ENCODE measurements at places on chromosomes 11 and 22.

- no peak for DNase-seq
Measured at GRCh38 chr11:114914231-114915005, 236.1 kb downstream of the NXPE2 start.

DNA sequence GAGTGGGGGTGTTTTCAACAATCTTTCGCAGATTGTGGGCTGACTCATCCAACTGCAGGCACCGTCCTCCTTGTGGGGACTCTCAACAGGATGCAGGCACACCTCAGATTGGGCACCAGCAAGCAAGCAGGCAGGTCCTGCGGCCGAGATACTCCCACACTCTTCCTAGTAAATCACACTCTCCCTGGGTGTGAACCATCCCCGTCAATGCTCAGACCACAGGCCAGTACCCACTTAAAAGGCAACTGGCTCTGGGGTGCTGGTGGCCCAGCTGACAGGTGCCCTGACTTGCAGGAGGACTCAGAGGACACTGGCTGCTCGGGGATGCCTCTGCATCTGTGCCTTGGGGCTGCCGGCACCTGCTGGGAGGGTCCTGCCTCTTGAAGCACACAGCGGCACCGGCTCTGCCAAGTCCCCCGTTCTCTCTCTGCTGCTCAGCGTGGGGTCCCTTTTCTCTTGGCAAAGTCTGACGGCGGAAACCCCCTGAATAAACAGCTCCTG is 282.5 kb downstream of the CTTN start:
- DNase-seq = no peak

DNA sequence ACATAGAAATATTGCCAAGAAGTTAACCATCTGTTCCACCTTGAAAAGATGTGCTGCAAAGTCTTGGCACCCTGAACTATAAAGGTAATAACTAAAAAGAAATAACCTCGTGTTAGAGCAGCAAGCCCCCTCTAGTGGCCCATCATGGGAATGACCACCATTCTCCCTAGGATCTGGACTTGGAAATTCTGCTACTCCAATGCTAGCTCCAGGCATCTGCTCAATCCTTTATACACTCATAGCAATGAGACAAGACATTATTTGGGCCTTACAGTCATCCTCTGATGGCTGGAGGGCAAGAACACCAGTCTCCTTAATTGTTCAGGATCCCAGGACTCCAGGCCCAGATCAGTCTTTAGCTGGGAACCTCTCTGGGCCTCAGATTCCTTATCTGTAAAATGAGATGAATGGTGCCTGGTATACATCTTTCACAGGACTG is 76.0 kb downstream of the CWC15 start:
- no peak for DNase-seq

GRCh38 chr22:40453671-40454070 is 83.3 kb downstream of the SGSM3 start:
- no peak for DNase-seq

DNA sequence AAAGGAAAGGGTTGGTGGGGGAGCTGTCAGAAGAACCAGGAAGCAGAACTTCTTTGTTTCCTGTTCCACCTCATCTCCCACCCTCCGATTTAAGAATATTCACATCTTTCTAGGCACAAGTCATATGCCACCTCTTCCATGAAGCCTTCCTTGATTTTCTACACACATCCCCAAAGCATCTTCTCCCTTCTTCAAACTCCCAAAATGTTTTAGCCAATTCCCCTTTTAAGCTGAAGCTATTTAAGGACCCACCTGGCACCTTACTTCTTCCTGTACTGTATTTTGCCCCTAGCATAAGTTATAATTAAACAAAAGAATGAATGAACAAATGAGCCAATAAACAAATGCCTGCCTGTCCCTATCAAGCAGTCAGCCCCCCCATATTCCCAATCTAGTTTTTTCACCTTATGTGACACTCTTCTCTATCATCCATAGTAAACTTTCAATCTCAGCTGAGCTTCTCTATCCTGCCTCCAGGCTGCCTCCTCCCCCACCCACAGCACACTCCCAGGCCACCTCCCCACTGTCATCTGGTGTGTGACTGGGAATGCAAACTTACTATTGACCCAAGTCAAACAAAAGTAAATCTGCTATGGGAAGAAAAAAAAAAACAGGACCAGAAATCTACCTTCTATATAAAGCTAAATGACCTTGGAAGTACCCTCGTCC is 3.9 kb downstream of the TNKS1BP1 start:
- DNase-seq = no peak

- no peak for DNase-seq
Measured at GRCh38 chr11:112624431-112624830, 336.8 kb upstream of the NCAM1 start.

GRCh38 chr11:127035824-127036223 is 35.3 kb upstream of the KIRREL3 start:
- DNase-seq = no peak

GRCh38 chr22:41576877-41577276 is 12.8 kb downstream of the PMM1 start:
- no peak for DNase-seq

- no peak for DNase-seq
Measured at GRCh38 chr22:23511627-23512347, 68.3 kb downstream of the IGLL1 start.

DNA sequence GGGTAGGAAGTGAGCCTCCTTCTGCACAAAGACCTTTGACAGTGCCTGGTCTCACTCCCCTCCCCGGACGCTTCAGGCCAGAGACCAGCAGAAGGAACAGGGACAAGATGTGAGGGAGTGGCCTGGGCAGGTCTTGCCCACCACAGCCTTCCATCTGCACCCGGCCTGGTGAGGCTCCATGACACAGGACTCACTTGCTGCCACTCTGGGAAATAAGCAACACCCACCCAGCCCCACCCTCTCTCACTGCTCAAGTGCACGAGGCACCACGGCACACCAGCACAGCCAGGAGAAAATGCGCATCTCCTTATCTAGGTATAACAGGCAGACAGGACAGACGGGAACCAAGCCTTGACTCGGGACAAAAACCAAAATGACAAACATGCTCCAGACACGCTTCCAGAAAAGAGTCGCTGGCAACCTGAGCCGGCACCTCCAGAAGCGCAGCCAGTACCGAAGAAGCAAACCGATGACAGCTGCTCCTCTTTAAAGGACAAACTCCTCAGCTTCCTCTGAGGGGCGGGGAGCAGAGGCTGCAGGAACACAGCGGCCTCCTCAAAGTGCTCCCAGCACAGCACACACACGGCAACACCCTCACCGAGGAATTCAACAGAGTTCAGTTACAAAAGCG is 41.7 kb downstream of the BRD1 start:
- no peak for DNase-seq

DNA sequence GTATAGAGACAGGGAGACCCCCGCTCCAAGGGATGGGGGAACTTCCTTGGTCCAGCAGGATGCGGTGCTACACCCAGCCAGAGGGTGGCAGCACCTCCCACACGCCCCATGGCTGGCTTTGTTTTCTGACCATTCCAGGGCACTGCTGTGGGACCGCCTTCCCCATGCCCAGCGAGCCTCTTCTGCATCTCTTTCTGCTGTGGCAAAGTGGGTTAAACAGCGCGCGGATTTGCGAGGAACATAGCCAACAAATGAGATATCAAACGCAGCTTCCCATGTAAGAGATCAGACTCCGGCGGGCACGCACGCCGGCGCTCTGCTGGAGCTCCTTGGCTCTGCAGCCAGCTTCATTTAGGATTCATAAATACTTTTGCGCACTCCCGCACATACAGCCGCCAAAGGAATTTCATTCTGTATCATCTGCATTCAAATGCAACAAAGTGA is 485.8 kb upstream of the CADM1 start:
- DNase-seq = no peak

GRCh38 chr11:119378851-119379465 is 2.5 kb downstream of the USP2 start:
- no peak for DNase-seq

DNA sequence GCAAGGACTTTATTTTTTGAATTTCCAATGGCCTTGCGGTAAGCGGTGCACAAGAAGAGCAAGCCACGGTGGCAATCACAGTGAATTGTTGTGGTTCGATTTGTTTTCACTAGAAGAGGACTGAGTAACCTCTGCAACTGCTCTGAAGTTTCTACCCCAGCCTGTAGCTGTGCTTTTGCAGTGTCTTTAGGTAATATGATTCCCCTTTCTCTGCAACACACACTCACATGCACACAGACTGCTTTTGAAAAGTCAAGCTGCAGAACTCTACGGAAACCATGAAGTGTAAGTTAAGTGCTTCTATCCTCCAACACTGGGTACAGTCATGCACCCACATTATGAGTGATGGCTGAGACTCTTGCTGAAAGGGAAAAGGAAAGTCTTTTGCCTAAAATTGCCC is 38.4 kb downstream of the CD44 start:
- DNase-seq = no peak

GRCh38 chr11:132555617-132556016 is 976.7 kb downstream of the OPCML start:
- DNase-seq = no peak

- DNase-seq = no peak
Measured at GRCh38 chr22:44668190-44668885, 33.7 kb upstream of the PRR5 start.

DNA sequence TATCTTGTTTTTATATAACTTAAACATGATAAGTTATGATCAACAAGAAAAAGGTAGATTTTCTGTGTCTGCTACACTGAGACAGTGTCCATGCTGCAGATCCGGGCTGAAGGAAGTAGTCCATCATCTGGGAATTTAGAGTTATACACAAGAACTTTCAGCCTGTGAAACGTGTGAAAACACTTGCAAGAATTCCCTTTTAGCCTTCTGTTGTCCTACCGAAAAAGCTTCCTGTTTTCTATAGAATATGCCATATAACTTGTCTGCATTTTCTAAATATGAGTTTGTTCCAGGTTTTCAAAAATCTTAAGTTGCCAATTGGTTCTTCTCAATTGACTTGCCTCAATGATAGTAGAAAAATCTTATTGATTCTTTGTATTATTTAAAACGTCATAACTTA is 64.4 kb upstream of the MYO18B start:
- DNase-seq = no peak

- DNase-seq = no peak
Measured at GRCh38 chr11:17012712-17013547, 1.3 kb downstream of the PLEKHA7 start.

DNA sequence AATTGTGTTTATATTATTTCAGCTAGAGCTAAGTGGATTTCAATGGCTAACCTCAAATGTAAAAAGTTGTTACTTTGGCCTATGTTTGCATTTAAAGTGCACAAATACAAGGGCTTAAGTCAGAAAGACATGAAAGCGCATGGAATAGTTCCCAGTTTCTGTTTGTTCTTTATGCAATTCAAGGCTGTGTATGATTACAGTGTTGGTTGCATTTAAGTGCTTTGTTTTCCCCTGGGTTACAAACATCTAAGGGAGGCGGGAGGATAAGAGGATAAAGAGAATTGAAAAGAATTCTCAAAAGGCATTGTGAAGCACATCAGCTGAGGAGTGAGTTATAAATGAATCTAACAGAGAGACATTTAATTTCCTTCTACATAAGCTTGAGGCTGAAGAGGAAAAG is 453.4 kb downstream of the NTM start:
- DNase-seq = no peak

DNA sequence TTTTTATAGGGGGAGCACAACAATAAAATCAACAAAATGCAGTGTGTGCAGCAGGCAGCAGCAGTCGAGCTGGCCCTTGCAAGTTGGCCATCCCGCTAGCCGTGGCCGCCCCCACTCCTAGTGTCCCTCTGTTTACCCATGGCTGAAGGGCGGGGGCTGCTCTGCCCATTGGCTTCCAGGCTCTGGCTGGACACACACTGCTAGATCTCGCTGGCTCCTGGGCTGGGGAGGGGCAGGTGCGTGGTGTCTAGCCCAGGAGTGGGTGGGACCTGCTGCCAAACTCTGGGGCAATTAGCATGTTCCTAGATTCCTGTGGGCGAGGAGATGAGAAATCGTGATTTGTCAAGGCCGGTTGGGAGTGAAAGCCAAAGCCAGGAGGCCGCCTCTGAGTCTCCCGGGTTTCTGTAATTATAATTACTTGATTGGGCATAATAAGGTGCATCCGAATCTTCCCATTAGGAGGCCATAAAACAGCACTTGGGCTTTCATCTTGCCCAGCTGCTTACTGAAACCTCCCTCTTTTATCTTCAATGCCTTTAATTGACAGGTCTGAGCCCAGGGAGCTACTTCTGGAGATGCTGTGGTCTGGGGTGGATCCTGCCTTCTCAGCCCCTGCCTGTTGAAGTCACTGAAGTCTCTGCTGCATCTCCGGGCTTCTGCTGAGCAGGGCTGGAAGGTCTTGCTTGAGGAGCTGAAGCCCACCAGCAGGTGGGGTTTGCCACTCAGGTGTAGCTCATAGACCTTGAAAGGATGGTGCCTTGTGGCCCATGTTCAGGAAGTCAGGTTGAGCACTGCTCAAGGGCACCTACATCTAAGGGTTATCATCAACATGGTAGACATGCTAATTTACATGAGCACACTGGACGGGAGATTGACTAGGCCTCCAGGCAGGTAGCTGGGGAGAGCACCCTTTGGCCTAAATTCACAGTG is 44.5 kb upstream of the DKK3 start:
- no peak for DNase-seq

GRCh38 chr11:103924166-103925013 is 112.0 kb upstream of the DDI1 start:
- DNase-seq = no peak

GRCh38 chr22:50211147-50211546 is 10.3 kb downstream of the SELENOO start:
- DNase-seq = no peak

- no peak for DNase-seq
Measured at GRCh38 chr11:105705786-105706530, 96.1 kb downstream of the GRIA4 start.

DNA sequence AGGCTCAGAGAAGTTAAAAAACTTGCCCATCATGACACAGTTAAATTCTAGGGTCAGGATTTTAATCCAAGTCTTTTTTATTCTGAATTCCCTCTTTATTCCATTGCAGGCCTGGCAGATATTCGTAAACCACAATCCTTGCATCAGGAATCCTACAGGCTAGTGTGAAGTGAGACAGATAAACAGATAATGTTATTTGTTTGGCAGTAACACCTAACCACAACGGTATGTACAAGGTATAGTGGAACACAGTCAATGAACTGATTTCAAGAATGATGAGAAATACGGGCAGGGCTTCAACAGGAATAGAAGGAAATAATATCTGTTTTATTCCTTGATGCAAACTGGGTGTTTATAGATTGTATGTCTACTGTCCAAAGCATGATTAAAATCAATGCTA is 32.0 kb upstream of the NARS2 start:
- DNase-seq = no peak

DNA sequence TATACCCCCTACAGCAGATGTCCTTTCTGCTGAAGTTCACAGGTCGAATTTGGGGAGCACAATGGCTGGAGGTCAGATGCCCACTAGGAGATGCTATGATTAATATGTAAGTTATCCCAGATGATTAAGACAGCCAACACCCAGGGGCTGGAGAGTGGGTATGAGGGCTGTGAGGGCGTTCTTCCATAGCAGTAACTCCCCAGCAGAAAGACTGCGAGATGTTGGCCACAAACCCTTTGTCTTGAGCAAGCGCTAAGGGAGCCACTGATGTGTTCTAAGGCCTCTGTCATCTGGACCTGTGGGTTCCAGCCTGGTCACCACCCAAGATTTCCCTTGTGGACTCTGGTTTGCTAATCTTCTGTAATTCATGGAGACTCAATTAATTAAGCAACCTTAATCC is 77.6 kb downstream of the BMAL1 start:
- DNase-seq = no peak
